ENCODE measurements at places on chromosomes 7 and 10.
A peak's percentile ranks its signal among the peaks of the same experiment; 100 is the strongest.

GRCh38 chr7:96224073-96224472 is 97.8 kb downstream of the SLC25A13 start:
- no peak for DNase-seq

DNA sequence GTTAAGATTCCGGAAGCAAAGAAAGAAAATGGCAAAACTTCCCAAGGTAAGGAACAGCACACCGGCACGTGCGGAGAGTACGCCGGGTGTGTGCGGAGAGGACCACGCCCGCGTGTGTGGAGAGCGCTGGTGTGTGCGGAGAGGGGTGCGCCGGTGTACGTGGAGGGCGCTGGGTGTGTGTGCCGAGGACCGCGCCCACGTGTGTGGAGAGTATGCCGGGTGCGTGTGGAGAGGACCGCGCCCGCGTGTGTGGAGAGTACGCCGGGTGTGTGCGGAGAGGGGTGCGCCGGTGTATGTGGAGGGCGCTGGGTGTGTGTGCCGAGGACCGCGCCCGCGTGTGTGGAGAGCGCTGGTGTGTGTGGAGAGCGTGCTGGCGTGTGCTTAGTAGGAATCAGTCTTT is 48.6 kb upstream of the DPYSL4 start:
- DNase-seq, result no peak

DNA sequence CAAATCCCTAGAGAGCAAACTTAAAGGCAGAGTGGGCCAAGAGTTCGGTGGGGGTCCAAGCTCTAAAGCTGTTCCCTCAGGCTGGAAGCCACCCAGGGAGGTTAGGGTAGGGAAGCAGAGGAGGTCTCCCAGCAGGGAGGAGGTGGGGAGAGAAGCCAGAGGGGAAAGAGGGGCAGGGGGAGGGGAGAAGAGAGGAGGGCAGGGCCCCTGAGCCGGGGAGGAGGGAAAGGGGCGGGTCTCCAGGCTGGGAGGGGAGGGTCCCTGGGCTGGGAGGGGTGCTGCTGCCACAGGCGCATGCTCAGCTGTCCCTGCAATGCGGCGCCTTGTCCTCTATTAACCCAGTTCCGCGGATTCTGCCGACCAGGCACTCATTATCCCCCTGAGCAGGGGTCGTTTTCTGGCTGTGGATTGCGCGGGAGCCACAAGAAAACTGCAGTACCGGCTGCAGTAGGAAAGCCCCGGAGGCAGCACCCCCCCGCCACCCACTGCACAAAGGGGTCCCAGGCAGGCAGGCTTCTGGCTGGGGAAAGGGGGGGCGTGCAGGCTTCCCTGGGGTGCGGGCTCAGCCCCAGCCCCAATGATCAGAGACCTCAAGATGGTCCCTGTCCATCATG is 49.3 kb downstream of the CAMK2B start:
- no peak for DNase-seq

GRCh38 chr10:86941991-86942421 is 15.4 kb downstream of the MMRN2 start:
- no peak for DNase-seq

DNA sequence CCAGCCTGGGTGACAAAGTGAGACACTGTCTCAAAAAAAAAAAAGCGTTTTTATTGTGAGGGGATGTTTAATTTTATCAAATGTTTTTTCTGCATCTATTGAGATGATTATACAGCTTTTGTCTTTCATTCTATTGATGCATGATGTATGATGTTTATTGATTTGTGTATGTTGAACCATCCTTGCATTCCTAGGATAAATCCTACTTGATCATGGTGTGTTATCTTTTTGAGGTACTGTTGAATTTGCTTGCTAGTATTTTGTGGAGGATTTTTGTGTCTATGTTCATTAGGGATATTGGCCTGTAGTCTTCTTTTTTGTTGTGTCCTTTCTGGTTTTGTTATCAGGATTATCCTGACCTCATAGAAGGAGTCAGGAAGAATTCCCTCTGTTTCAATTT is 22.3 kb upstream of the PLA2G12B start:
- DNase-seq, result no peak

DNA sequence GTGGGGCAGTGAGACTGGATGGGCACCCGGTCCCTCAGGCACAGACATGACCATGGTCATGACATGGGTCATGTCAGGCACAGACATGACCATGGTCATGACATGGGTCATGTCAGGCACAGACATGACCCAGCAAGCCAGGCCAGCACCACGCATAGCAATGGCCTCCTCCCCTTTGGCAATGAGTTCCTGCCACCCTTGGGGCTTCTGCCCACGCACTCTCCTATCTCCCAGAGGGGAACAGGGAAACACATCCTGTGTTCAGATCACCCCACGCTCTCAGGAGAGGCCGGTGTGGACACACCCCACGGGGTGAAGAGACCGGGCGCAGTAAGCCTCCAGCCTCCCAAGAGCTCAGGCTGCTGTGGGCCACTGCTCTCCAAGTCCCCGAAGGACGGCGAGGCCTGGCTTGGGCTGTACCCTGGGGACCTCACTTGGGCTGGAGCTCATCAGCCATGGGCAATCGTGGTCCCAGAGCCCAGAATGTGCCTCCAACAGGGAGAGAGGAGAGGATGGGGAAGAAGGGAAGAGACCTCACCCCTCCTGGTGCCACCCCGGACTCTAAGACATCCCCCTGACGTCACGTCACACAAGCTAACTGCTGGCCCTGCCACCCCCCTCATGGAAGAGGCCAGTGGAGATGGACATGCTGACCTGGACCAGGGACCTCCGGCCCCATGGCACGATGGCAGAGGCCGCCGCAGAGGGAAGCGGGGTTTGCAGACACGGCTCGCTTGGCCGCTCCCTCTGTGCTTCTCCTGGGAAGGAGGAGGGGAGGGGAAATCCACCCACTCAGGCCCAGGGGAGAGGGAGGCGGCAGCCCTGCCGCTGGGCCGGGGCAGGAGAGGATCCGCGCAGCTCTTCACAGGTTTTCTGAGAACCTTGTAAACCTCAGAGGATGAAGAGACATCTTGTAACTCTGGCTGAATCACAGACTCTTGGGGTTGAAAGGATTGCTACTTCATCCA is 269.6 kb downstream of the ELFN1 start:
- no peak for DNase-seq

- DNase-seq, result no peak
These were observed 32.9 kb upstream of the PCBD1 start for GRCh38 chr10:70921285-70921684.

- DNase-seq, result no peak
These were observed 155.4 kb downstream of the DYNC1I1 start for GRCh38 chr7:95927756-95928155.

GRCh38 chr7:26508917-26509316 is 217.3 kb downstream of the SNX10 start:
- no peak for DNase-seq

- no peak for DNase-seq
These were observed 34.8 kb upstream of the SDK1 start for GRCh38 chr7:3266240-3266639.

DNA sequence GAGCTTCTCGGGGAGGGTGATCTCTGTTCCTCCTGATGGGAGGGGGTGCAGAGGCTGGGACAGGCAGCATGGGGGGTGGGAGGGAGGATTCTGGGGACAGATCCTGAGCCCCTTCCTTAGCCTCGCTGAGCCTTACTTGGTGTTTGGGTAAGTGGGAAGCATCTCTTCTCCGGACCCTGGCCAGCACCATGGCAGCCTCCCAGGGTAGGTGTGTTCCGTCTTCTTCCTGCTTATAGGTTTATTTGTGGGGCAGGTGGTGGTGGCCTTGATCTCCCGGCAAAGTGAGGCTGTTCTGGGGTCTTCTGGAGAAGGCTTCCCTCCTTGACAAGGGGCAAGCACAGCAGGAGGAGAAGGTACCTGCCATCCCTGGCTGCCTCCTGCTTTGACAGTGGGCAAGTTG is 226.9 kb downstream of the GLRX3 start:
- no peak for DNase-seq

- no peak for DNase-seq
These were observed 28.3 kb upstream of the GNA12 start for GRCh38 chr7:2872296-2872874.

DNA sequence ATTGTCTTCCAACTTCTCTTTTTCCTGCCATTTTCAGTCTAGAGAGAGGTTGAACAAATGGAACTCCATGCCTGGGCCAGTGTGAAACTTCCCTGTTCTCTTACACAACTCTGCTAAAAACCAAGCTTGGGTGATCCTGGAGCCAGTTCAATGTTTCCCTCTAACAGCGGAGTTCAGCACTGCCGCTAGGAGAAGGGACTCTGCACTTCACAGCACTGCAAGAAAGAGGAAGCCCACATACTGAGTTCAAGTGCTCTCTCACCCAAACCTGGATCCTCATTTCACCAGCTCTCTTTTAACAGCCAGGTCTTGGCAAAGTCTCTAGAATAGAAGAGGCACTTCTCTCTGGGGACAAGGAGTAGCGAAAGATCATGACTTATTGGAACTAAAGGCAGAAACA is 18.8 kb downstream of the FOXI2 start:
- no peak for DNase-seq

DNA sequence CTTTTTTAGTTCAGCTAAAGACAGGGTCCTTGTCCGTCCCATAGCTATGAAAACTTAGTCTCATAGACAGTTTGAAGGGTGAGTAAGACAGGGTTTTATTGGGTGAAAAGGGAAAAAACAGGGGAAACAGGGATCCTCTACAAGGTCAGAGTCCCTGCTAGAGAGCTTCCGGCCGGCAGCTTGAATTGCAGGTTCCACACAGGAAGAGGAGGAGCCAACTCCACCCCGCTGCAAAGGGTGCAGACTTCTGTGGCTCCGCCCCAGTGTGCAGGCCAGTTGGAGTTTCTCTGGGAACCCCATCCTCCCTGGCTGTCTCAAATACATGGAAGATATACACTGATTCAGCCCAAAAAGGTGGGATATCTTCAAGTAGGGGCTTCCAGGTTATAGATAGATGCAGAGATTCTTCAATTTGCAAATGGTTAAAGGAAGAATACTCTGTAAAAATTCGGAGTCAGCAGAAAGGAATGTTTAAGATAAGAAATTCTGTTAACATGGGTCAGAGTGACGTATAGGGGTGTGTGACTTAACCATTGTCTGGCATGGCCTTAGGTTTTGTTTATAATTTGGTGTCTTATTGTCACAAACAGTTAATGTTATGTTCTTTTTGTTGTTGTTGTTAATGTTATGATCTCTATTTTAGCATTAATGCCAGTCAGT is 34.6 kb upstream of the HECW1 start:
- DNase-seq, result no peak

DNA sequence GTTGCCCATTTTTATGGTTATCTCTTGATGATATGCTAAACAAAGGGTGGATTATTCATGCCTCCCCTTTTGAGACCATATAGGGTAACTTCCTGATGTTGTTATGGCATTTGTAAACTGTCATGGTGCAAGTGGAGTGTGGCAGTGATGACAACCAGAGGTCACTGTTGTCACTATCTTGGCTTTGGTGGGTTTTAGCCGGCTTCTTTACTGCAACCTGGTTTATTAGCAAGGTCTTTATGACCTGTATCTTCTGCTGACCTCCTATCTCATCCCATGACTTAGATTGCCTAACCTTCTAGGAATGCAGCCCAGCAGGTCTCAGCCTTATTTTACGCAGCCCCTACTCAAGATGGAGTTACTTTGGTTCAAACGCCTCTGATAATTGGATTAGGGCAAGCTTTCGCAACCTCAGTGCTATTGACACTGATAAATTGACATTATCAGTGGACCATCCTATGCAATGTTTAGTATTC is 36.9 kb downstream of the BAG3 start:
- no peak for DNase-seq

- DNase-seq, result no peak
These were observed 208.4 kb downstream of the POU6F2 start for GRCh38 chr7:39186131-39186530.

DNA sequence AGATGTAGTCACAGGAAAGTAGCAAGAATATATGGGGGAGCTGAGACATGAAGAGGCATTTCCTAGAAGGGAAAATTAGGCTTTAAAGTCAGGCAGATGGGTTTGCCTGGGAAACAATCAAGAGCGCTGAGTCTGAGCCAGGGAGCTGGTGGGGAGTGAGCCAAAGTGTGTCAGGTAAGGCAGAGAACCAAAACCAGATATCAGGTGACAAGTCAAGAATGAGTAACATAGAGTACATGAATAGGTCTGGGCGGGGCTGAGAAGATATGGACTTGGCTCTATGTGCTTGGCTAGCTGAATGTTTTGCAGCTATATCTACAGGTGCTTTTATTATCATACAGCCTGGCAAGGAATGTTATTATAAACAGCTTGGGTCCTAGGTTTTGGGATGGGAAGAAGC is 49.3 kb downstream of the GPR141 start:
- DNase-seq, result no peak

- DNase-seq, result no peak
These were observed 118.5 kb downstream of the ITGB8 start for GRCh38 chr7:20449176-20449575.

- no peak for DNase-seq
These were observed 92.1 kb upstream of the SAMD8 start for GRCh38 chr10:75019370-75019769.

DNA sequence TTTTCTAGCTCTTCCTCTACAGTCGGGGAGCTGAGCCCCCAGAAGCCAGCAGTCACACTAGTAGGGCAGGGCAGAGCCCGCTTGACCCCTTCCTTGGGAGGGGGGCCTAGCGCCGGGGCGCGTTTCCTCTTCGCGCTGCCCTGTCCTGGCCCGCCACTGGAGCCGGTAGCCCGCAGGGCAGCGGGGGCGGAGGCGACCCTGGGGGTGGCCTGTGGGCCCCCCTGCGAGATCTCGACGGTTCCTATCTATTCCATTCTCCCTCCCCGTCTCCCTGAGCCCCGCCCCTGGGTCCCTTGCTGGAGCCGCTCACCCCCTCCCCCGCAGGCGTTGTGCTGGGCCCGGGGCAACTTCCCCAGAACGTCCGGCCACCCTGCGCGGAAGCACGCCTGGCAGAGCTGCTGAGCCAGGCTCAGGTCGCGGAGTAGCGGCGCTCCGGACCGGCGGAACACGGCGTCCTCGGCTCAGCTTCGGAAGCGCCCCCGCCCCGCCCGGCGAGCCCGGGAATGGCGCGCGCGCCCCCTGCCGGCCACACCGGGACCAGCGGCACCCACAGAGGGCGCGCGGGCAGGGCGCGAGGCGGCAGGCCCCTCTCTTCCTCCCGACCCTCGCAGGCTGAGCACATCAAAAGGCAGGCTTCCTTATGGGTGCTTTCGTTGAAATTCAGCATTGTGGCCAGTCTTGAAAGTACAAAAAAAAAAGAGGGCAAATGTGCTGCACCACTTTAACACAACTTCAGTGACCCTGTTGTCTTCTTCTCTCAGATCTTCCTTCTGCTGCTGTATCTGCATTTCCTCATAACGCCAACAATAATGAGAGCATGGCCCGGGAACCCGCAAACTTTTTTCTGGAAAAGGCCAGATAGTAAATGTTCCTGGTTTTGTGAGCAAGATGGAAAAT is 327.6 kb downstream of the TNS3 start:
- DNase-seq, result peak; percentile 73

- DNase-seq, result no peak
These were observed 21.4 kb downstream of the STAMBPL1 start for GRCh38 chr10:88901206-88901983.
